ENCODE measurements at places on chromosomes 4 and X.
A peak's percentile ranks its signal among the peaks of the same experiment; 100 is the strongest.

GRCh38 chr4:176939445-176939844 is 146.7 kb upstream of the VEGFC start:
- no peak for DNase-seq

GRCh38 chr4:7647186-7647585 is 212.5 kb upstream of the PSAPL1 start:
- no peak for DNase-seq

DNA sequence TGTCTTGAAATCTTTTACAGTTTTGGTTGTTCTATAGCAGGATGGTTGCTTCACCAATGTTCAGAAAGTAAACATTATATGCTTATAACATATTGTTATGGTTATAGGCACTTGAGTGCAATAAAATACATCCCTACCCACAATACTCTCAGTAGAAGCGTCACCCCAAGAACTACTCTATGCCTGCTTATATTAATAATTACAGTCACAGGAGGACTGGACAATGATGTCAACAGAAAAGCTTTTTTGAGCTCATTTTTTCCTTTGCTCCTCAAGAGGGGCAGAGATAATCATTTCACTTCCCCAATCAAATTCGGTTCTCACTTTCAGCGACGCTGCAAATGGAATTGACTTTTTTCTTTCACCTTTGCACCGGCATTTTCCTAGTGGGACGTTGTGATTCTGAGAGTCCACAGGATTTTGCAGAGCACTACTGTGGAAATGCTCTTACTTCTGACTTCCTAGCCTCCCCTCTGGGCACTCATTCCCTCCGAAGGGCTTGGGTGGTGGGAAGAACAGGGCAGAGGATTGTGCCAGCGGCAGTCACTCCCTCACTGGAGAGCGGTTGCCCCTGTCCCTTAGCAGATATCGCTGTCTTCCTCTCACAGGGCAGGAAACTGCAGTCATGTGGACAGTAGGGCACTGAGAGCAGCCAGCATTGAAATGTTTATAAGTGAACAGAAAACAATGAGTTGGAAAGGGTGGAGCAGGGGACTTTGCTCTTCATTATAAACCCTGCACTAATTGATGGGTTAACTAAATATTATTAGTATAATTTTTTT is 24.9 kb upstream of the SGMS2 start:
- no peak for DNase-seq

DNA sequence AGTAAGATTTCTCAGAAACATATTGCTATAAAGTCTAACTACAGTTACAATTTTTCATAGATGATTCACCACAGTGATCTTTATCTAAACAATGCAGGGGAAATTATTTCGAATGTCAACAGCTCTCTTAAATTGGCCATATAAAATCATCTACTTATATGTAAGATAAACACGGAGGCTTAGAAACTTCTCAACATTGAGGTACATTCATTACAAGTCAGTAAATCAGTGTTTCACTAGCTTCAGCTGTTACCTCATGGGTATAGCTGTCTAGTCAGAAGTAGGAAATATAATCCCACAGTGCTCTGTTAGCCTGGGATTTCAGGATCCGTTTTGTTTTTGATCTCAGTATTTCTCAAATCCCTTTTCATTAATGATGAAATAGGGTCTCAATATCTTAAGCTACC is 43.2 kb downstream of the PCDH7 start:
- no peak for DNase-seq

DNA sequence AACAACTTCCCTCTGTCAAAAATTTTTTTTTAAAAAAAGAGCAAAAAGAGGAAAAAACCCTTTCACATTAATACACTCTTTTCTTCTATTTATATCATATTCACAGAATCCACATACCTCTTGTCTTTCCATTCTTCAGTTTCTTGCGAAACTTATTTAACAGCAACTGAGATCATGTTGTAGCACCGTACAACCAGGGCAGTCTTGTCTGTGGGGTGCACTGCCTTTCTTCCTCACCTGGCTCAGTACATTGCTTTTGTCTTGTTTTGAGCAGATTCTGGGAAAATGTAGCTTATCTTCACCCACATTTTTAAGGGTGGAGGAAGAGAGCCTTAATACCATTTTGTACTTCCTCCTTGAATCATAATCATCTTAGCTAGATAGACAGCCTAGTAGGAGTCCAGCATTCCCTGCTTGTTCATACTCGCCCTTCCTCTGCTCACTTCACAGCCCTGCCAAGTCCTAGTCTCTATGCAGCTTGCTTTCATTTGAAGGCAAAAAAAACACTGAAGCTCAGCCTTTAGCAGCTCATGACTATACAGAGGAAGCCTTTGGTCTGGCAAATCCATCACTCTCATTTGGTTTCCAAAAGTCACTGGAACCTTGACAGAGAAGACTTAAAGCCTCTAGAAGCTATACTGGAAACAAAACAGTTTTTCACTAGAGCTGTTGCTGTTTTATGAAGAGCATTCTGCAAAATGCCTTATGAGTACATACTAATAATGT is 140.6 kb upstream of the BANK1 start:
- no peak for DNase-seq

DNA sequence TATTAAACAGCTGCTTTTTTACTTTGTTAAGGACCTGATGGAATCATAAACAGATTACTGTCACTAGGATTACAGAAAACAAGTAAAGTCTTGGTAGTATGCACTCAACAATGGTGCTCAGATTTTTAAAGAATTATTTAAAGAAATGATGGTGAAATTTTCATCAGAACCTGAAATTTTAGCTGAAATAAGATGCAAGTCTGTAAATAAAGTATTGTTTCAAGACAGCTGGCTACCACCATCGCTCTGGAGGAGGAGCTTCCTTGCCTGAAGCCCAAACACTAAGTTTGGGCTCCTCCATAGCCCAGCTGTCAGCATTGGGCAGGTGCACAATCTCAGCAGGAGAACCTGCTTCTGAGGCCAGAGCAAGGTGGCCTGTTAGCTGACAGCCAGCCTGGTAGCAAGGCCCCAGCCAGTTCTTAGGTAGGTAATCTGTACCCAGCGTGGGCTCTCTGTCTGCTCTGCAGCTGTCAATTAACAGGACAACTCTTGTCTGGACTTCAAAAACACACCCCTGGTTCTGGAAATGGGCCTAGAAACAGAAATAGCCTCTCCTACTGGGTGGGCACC is 4.6 kb downstream of the GAB1 start:
- no peak for DNase-seq

DNA sequence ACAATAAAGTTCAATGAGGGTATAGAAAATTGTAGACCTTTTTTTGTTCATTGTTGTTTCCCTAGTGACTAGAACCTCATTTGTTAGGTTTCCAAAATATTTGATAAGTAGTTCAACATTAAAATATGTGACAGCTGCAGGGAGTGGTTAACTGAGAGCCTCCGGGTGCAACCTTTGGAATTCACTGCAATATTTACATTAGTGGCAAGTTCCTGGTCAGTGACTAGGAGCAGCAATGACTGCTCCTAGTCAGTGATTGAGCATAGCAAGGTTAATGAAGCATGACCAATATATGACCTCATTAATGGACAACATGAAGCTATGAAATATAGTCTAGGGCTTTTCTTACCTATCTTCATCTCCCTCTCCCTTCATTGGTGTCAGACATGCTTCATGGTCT is 65.8 kb upstream of the FAM47A start:
- no peak for DNase-seq

DNA sequence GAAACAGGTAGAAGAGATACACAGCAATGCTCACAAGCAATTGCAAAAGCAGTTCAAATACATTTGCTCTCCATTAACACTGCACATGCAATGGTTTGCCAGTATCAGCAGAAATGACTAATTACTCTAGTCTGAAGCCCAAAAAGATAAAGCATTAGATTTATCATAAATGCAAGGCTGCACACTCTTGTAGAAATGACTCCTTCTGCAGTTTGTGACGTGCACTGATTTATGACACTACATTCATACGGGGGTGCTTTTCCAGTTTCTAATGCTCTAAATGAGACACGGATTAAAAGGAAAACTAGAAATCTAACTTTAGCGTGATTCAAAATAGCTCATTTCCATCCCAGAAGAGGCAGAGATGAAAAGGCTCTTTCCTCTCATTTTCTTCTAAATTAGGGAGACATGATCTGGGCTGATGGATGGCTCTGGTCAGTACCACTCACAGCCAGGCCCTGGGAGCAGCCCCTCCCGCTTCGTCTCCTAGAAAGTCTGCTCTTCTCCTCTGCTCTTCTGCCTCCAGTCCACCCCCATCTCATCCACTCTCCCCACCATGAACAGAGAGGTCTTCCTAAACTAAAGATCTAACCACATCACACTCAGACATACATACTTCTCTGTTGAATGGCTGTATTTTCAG is 33.2 kb downstream of the PPP2R2C start:
- DNase-seq = no peak

- DNase-seq = no peak
Observed at GRCh38 chr4:20883231-20883630, 183.0 kb downstream of the PACRGL start.

GRCh38 chr4:77493829-77494551 is 111.6 kb upstream of the CXCL13 start:
- no peak for DNase-seq

DNA sequence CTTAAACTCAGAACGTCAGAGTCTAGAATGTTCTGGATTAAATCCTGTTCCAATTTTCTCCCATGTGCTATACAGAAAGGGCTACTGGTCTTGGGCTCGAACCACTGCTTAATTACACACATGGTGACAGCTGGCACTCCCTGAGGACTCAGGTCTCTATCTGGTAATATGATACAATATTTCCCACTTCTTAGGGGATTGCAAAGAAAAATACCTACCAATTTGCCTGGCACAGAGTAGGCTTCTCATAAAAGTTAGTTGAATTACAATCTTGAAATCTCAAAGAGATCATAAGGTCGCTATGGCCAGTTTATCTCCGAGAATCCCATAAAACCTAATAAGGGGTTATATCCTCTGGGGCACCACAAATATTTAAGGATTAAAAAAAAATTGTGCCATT is 8.6 kb downstream of the GPM6B start:
- no peak for DNase-seq

- no peak for DNase-seq
Observed at GRCh38 chr4:172989984-172990820, 178.4 kb upstream of the GALNT7 start.

DNA sequence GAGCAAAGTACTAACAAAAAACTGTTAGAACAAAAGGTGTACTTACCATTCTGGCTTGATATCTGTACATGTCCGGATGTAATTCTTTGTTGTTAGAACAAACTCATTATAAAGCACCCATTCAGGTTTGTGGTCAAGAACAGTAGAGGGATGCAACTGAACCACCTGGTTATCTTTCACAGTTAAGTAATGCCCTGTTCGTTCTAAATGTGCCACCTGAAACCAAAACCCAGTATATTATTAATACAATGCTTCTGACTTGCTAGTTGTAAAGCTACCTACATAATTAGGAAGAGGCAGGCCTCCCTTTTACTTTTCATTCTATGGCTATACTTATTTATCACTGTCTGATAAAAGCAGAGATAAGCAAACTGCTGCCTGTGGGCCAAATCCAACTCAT is 54.8 kb downstream of the DHX15 start:
- no peak for DNase-seq

DNA sequence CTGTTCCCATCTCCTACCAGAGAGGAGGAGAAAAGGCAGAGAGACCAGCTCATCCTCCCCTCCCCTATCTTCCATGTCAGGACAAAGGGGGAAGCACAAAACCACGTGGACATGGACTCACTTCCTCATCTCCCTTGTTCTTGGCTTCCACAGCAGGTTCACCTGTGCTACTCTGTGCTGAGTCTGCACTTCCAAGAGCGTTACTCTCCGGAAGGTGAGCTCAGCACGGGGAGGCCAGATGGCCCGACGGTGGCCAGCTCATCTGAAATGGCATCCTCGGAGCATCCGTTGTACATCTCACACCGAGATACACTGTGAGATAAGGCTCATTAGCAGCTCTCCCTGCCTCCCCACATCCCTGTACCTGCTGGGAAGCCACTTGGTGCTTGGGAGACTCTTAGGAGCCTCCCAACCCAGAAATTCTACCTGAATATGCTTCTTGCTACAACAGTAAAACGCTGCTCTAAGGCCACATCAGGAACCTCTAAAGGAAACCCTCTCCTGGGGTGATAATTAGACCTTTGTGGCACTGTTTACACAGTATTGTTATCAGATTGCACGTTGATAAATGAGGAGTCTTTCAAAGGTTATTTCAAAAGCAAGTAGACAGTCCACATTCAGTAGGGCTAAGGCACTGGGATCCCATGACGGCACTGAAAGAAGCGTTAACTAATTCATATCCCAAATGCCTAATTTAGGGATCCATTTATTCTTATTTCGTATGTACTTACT is 19.4 kb downstream of the LGI2 start:
- DNase-seq = no peak

- DNase-seq = peak; percentile 44
Observed at GRCh38 chrX:155056877-155057792, 13.8 kb downstream of the CMC4 start.

- DNase-seq = no peak
Observed at GRCh38 chrX:771536-771935, 140.9 kb downstream of the SHOX start.

GRCh38 chr4:169260217-169260866 is 10.4 kb downstream of the SH3RF1 start:
- DNase-seq = no peak

DNA sequence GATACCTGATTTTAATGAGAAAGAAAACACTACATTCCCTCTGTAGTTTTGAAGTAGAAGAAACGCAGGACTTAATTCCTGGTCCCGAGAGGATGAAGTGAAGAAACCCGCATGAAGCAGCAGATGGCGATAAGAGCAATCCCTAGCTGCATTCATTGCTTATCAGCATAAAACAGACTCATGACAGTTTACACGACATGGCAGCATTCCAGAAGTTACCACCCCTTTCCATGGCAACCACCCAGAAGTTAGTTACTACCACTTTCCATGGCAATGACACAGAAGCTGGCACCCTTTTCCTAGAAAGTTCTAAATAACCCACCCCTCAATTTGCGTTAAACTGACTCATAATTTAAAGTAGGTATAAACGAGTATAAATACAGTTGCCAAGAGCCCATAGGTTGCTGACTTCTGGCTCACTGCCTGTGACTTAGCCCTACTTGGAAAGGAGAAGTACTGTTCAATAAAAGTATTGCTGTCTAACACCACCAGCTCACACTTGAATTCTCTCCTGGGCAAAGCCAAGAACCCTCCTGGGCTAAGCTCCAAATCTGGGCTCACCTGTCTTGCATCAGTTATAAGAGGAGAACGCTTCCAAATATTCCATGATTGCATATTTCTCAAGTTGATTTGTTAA is 5.5 kb upstream of the XAGE2 start:
- no peak for DNase-seq

DNA sequence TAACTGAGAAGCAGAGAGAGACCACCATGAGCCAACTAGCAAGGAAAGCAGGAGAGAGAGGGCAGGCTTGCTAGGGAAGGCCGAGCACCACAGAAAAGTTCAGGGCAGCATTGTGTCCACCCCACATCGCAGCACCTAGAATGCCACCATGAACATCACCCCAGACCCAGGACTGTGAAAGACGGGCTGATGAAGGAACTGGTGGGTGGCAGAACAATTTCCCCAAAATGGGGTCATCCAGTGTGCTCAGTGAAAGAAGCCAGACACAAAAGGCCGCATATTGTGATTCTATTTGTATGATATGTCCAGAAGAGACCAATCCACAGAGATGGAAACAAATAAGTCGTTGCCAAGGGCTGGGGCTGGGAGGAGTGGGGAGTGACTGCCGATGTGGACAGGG is 16.8 kb downstream of the PNMA6E start:
- no peak for DNase-seq
